ENCODE measurements at places on chromosomes 7 and 10. TPM values are rescaled to one million over a fixed set of nuclear protein-coding genes. Genes with fewer than 3 reads are reported as not detected.

The ANKRD30A gene
- total RNA-seq = 0.97 TPM

The CCSER2 gene
- 34.8 TPM for total RNA-seq

The LIPF gene
- total RNA-seq = not detected

The GPER1 gene
- total RNA-seq = 2.6 TPM

DNA sequence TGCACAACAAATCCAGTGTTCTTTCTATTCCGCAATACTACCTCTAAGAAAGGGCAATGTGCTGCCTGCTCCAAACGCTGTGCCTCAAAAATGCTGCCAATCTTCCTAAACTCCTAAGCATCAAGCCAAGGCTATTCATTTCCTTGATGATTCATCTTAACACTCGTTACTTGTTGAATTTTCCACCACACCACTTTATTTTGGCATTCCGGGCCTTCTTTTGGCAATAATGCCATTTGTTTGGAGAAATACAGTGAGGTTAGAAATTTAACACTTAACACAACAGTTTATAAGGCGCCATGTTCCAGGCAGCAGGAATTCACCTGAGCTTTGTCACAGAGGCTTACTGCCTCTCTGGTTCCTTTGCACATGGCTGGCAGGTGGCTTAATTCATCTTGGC lies 82.6 kb upstream of the ABCB5 start:
- no peak for DNase-seq

DNA sequence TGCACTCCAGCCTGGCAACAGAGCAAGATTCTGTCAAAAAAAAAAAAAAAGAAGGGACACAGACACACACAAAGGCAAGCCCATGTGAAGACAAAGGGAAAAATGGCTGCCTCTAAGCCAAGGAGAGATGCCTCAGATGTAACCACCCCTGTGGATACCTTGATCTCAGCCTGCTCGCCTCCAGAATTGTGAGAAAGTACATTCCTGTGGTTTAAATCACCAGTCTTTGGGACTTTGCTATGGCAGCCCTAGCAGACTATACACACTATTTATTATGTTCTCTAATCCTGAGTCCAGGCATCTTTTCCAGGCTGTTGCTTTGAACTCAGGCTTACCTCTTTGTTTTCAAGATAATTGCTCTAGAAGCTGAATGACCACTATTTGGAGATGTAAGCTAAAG lies 494.3 kb downstream of the GALNT17 start:
- peak; percentile 31 for DNase-seq

GRCh38 chr7:80622541-80622940 lies 15.9 kb upstream of the CD36 start:
- peak; percentile 44 for DNase-seq

GRCh38 chr7:129014501-129015101 lies 40.3 kb downstream of the TNPO3 start:
- no peak for DNase-seq

GRCh38 chr7:108376206-108376605 lies 80.0 kb downstream of the NRCAM start:
- no peak for DNase-seq

DNA sequence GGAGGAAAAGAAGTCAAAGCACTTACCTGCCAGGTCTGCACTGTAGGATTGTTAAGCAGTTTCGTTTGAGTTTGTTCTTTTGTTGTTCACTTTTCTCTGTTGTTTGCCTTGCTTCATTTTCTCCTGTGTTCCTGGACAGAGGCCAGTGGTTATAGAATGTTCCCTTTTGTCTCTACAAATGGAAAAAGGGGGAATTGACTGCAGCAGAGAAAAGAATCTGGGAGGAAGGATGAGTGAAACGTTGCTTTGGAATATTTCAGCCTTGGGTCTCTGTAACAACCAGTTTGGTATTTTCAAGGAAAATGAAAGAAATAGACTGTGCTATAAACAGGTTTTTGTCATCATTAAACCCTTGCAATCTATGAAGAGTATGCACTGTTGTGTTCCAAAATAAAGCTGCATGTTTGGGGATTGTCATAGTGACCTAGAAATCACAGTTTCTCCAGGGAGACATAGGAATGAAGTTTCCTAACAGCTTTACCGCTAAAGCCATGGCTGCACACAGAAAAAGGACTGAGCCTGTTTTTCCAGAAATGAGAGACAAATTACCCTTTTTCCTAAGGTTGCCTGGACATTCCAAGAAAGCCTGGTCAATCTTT lies 60.8 kb upstream of the HABP2 start:
- peak; percentile 32 for DNase-seq

GRCh38 chr10:57973451-57973850 lies 294.2 kb downstream of the IPMK start:
- no peak for DNase-seq

- DNase-seq = no peak
Observed at GRCh38 chr10:17212802-17213221, 11.3 kb upstream of the TRDMT1 start.

DNA sequence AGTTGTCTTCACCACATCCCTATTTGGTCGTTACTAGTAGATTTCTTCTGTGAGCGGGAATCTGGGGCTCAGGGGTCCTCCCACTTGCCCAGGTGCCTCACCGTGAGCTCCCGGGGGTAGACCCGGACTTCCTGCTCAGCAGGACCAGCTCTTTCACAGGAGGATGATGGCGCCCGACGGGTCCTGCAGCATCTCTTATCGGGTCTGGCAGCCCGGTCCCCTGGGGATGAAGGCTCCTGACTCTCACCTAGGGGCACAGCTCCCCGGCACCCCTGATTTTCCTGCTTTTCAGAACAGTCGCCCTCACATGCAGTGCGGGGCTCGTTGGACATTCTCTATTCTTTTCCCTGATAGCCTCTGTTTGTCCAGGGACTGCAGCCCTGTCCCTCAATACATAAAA lies 33.0 kb upstream of the SHH start:
- no peak for DNase-seq

GRCh38 chr10:75283671-75284470 lies 48.1 kb upstream of the COMTD1 start:
- DNase-seq = no peak

GRCh38 chr7:148708026-148708885 lies 9.6 kb downstream of the CUL1 start:
- DNase-seq = peak; percentile 15
